Esophagus squamous epithelium (tissue), 5 donors: ENCODE measurements at places on chromosomes 5 and 9.

DNA sequence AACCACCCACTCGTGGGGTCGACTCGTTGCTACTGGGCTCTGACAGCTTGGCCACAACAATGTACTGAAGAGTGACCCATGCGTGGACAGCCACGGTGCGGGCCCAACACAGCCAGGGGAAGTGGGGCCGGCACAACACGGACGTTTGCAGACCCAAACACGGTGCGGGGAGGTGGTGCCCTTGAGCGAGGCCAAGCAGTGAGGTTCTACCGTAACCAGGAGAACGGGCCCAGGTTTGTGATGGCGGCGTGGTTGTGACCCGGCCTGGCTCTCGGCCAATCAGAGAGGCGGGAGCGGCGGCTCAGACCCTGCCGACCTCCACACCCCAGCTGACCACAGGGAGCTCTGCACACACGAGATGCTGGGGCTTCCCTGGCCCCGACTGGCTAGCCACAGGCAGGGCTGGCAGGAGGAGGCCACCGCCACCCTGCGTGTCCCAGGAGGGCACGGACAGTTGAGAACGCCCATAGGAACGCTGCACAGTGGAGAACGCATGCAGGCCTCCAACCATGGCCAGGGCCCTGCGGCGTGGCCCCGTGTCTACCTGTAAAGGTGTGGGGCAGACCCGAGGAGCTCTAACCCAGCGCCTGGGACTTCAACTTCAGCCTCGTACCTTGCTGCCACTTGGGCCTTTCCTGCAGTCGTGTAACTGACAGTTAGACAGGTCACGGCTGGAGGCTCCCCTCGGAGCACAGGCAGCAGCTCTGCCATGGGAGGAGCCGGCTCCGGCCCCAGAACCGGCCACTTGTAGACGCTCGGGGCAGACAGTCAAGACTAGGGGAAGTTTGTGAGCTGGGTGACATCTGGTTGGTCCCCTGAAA, 13.7 kb downstream of the BRD3 start:
- DNase-seq: no peak

GRCh38 chr5:59833448-59833847, 60.1 kb downstream of the PDE4D start:
- DNase-seq: no peak

- no peak for DNase-seq
These were observed 53.1 kb downstream of the NR3C1 start for GRCh38 chr5:143350341-143350740.

GRCh38 chr5:96661855-96662724, at the start of gene CAST:
CAST (plus strand) TSS chr5:96662376; CDS start chr5:96662423, 47 bp downstream.
- peak; percentile 78 for DNase-seq

- no peak for DNase-seq
These were observed 59.6 kb upstream of the SPATA31C2 start for GRCh38 chr9:88197781-88198340.

GRCh38 chr5:68534956-68535520, 319.5 kb downstream of the PIK3R1 start:
- no peak for DNase-seq
